ENCODE measurements at places on chromosomes 4 and X. TPM values are rescaled to one million over a fixed set of nuclear protein-coding genes. Genes with fewer than 3 reads are reported as not detected.

TMEM35A gene
- total RNA-seq = not detected

DNA sequence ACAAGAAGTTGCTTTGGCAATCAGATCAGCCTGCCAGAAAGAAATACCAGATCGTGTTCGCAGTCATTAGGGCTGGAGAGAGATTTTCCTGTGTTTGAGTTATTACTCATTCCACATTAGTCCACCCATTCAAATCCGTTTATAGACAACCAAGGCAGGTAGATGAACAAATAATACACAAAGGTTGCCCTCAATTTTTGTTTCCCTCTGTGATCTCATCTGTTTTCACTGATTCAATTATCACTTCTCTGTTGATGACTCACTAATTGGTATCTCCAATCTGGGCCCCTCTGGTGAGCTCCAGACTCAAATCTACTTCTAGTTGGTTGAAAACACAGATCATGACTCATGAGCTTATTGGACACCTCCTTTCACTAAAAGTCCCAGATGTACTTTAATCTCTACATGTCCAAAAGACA is 54.5 kb downstream of the CHM start:
- H3K36me3 ChIP-seq = peaks cover 4% of the 10 kb centered on the region
- H3K27me3 ChIP-seq = no peaks in the 10 kb centered on the region
- no peak for DNase-seq
- peaks cover 6% of the 10 kb centered on the region for H3K4me1 ChIP-seq
- no peak overlapping the region for H3K27ac ChIP-seq

- no peaks in the 10 kb centered on the region for H3K36me3 ChIP-seq
- H3K4me1 ChIP-seq = no peaks in the 10 kb centered on the region
- no peaks in the 10 kb centered on the region for H3K27me3 ChIP-seq
- no peak overlapping the region for H3K4me3 ChIP-seq
Measured at GRCh38 chr4:29578329-29578728, 1141.8 kb upstream of the PCDH7 start.

DNA sequence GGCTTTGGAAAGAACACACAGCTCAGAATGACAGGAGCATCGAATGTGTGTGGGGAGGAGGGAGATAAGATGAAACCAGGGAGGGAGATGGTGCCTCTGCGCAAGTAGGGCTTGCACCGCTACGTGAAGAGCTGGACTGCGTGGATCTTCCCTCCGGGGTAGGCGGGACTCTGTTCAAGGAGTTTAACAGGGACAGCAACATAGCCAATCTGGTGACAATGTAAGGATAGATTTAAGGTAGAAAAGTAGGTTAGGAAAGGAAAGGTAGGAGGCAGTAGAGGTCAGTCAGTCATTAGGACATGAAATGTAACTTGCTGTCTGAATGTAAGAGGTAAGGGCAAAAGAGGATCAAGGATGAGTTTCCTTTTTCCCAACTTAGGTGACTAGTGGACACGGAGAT is 152.5 kb downstream of the DCTD start:
- H3K27me3 ChIP-seq = no peaks in the 10 kb centered on the region
- no peak for DNase-seq
- no peaks in the 10 kb centered on the region for H3K4me1 ChIP-seq
- H3K4me3 ChIP-seq = no peak overlapping the region

GRCh38 chr4:106809076-106809475 is 227.0 kb downstream of the DKK2 start:
- no peak for DNase-seq
- no peaks in the 10 kb centered on the region for H3K36me3 ChIP-seq
- H3K27me3 ChIP-seq = no peaks in the 10 kb centered on the region
- H3K4me1 ChIP-seq = no peaks in the 10 kb centered on the region
- no peak overlapping the region for H3K4me3 ChIP-seq
- no peak overlapping the region for H3K27ac ChIP-seq

- no peak overlapping the region for H3K27ac ChIP-seq
- H3K27me3 ChIP-seq = no peaks in the 10 kb centered on the region
- no peak overlapping the region for H3K4me3 ChIP-seq
- no peaks in the 10 kb centered on the region for H3K36me3 ChIP-seq
- DNase-seq = no peak
- H3K4me1 ChIP-seq = peaks cover 3% of the 10 kb centered on the region
Measured at GRCh38 chr4:145540235-145540634, 58.6 kb downstream of the SMAD1 start.

DNA sequence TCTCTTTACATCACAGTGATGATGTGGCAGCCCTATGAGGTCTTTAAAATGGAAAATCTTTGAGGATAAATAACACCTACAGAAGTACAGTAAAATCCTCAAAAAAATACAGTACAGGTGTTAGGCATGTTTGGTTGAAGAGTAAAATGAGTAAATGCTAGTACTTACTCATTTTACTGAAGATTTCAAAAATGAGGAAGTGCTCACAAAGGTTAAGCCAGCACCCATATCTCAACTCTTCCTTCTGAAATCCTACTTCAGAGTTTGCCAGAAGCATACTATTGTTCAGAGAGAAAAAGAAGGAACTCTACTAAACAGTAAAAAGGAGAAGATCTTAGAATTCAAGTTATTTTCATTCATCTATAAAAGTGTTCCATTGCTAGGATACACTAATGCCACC is 130.9 kb downstream of the CBR4 start:
- DNase-seq = no peak
- H3K27ac ChIP-seq = no peak overlapping the region

DNA sequence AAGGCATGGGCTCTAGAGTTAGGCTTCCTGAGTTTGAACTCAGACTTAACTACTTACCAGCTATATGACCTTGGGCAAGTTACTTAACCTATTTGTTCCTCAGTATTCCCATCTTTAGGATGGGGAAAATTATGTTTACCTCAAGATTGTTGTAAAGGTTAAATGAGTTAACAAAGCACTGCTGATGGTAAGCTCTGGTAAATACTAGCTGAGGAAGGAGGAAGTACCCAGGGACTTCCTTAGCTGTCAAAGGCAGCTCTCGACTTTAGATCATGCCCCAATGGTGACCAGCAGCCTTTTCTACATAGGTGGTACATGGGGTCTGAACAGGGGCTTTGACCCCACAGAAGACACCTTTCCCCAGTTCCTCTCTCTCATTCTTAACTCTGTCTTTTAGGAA is 20.1 kb downstream of the ATP7A start:
- peaks cover 4% of the 10 kb centered on the region for H3K4me1 ChIP-seq
- DNase-seq = no peak
- H3K36me3 ChIP-seq = peaks cover 14% of the 10 kb centered on the region
- no peak overlapping the region for H3K4me3 ChIP-seq
- no peak overlapping the region for H3K27ac ChIP-seq
- no peaks in the 10 kb centered on the region for H3K27me3 ChIP-seq

DNA sequence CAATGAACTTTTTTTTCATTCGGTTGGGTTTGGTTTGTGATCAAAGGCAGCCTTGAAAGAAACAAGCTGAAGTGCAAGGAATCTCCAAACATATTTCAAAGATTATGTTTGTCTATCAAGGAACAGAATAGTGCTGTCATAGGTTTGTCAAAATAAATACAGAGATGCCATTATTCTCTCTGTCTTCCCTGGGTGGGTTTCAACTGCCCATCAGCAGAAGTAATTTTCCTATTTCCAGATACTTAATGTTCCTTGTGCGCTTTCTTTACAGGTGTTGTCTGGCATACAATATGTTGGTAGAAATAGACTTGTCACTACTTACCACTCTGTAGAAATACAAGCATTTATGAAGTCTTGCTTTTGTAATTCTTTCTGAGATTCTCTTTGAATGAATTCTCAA is 294.9 kb downstream of the PDHA2 start:
- no peak for DNase-seq
- H3K36me3 ChIP-seq = no peaks in the 10 kb centered on the region
- no peak overlapping the region for H3K4me3 ChIP-seq
- H3K27ac ChIP-seq = no peak overlapping the region
- no peaks in the 10 kb centered on the region for H3K4me1 ChIP-seq

Data from activated CD4-positive, alpha-beta T cell treated with anti-CD3 and anti-CD28 coated beads, Interleukin-2, amount 10 ng/mL, durations not matched to agents 7 days and 5 days (primary cell).